ENCODE measurements at places on chromosomes 5 and 9.
A peak's percentile ranks its signal among the peaks of the same experiment; 100 is the strongest.

DNA sequence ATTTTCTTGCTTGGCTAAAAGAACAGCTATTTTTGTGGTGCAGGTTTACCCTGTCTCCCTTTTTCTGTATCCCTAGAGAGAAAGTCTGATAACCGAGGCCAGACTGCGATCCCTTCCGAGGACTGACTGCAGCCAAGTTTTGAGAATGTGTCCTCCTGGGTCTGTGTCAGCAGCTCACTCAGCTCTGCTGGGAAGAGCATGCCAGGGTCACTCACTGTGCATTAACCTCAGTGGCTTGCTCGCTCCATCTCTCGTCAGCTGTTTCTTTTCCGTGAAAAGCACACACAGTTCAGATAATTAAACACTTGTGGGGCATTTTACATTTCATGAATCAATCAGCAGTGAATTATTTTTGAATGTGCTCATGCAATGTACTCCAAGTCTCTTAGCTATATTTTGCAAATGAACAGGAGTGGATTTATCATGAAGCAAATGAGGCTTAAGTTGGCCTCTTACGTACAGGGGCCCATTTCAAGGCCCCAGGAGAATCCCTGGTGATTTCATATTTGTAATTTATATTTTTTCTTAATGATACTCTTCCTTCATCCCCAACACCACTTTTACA lies 252.1 kb downstream of the SMARCA2 start:
- peak; percentile 54 for DNase-seq

DNA sequence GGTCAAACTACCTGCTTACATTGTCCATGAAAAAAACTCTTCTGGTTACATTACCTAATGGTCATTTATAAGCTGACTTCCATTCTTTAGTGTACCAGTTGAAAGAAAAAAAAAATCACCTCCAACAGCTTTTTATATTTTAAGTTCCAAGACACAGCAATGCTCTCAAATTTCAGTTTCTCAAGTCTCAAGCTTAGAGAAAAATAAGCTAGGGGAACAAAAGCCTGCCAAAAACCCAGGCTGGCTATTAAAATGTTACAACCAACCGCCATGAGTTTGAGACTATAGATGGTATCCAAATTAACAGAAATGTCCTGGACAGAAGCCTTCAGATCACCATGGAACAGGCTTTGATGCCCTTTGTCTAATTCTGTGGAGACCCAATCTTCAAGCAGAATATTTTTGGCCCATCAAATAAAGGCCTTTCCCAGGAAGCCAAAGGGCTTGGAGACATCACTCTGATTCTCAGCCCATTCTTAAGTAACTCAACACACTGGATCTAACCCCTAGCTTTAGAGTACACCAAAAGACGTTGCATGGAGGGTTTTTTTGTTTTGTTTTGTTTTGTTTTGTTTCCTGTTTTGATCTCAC lies 343.7 kb downstream of the GLIS3 start:
- DNase-seq, result no peak

DNA sequence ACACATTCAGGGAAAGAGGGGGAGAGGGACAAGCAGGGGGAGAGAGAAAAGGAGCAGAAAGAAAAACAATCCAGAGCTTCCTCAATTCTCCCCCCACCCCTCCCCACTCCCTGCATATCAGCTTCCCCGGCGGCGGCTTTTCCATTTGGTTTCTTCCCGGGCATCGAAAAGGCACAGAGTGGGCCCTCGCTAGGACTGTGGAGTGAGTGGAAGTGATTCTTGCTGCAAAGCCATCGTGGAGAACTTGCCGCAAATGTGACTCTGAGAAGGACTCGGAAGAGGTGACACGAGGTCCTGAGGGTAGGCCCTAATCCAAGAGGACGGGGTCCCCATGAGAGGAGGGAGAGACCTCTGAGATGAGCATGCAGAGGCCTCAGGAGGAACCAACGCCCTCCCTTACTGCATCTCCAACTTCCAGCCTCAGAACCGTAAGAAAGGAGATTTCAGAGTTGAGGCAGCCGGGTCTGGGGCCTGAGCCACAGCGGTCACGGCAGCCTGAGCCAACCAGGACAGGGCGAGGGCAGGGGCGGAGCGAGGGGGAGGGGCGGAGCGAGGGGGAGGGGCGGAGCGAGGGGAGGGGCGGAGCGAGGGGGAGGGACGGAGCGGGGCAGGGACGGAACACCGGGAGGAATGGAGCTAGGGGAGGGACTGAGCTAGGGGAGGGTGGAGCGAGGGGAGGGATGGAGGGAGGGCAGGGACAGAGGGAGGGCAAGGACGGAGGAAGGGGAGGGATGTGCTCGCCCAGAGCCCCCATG lies 21.2 kb upstream of the SARDH start:
- DNase-seq, result no peak

GRCh38 chr5:175336781-175337180 lies 107.2 kb downstream of the DRD1 start:
- no peak for DNase-seq

- DNase-seq, result peak; percentile 68
Measured at GRCh38 chr5:80153586-80154126, 102.2 kb downstream of the SERINC5 start.

- no peak for DNase-seq
Measured at GRCh38 chr5:144567421-144567780, 396.7 kb downstream of the KCTD16 start.

- DNase-seq, result no peak
Measured at GRCh38 chr5:132094393-132095076, 20.9 kb downstream of the CSF2 start.

- peak; percentile 65 for DNase-seq
Measured at GRCh38 chr9:127183814-127184582, 61.6 kb upstream of the ANGPTL2 start.

GRCh38 chr9:114282926-114283325 lies 40.0 kb upstream of the ORM1 start:
- peak; percentile 62 for DNase-seq

DNA sequence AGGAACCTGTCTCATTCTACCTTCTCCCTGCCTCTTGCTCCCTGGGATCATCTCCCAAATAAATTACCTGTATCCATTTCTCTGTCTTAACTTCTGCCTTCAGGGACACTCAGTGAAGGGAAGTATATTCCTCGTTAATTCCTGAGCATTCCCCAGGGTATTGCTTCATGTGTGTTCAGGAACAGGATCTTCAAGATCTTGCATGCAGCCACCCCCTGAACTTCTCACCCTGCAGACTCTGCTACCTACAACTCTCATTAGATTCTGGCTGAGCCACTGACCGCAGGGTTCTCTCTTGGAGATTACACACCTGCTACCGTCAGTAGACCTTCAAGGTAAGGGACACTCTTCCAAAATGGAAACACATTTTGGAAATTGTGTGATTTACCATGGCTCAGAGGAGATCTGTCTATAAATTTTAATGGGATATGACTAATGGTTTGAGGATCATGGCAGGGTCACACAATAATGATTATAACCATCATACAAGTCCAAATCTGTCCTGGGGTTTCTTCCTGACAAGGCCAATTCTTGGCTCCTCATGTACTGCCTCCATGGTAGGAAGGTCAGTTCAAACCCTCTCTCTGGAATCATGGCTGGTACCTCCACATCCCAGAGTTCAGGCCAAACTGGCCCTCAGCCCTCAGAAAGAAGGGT lies 38.9 kb upstream of the UGCG start:
- peak; percentile 11 for DNase-seq

DNA sequence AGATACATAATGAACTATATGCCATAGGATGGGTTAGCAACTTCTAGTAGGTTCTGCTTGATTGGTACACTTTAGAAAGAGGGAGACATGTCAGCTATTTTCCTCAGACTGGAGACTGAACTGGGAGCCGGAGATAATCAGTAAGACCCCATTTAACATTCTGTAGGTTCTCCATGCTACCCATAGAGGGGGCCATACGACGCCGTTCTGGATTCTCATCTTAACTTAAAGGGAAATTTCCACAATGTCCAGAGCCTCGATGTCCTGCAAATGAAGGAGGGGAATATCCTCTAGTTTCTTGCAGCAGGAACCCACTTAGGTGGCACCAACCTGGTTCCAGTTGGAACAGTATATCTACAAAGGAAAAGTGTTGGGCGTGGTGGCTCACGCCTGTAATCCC lies 22.3 kb upstream of the NPM1 start:
- DNase-seq, result no peak

- peak; percentile 91 for DNase-seq
Measured at GRCh38 chr9:35489313-35490154, at the start of gene RUSC2. TSS of gene RUSC2 (plus strand) at chr9:35490111. CDS start at chr9:35546522, 56,411 bp downstream.

GRCh38 chr9:110370315-110370714 lies 32.7 kb upstream of the TXNDC8 start:
- DNase-seq, result no peak

GRCh38 chr5:42881416-42882117 lies 69.9 kb upstream of the SELENOP start:
- no peak for DNase-seq

GRCh38 chr9:91195372-91196012 lies 166.2 kb downstream of the AUH start:
- DNase-seq, result no peak

- no peak for DNase-seq
Measured at GRCh38 chr9:33175649-33176325, 8.7 kb upstream of the B4GALT1 start.

DNA sequence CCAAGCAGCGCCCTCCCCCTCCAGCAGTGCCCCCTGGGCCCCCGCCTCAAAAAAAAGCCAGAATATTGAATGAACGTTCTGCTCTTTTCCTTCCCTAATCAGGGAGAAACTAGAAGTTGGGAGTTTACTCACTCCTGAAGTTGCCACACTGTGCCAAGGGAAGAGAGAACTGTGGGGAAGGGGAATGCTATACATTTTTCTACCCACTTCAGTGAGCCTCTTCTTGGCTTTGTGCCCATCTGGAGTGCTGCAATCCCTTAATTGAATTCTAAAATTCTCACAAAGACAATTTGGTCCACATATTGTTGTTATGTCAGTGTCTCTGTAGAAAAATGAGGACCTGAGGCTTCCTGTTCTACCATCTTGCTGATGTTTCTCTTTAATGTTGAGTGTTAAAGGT lies 443.7 kb downstream of the DIRAS2 start:
- DNase-seq, result no peak

GRCh38 chr5:132481596-132482211 lies 8.9 kb downstream of the IRF1 start:
- DNase-seq, result no peak

DNA sequence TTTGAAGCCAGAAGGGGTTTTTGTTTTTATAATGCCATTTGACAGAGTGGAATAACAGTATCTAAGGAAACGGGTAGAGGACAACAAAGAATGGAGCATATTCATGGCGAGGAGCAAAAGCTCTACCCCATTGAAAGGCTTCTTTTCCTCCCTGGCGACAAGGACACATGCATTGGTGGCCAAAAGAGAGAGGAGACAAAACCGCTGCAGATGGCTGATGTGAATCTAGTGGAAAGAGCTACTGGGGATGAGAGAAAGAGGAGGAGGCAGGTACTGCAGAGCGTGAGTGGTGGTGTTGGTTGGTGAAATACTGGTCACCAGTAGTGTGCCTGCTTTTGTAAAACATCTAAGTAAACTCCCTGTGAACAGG lies 491 bp downstream of the APC start:
- DNase-seq, result no peak

DNA sequence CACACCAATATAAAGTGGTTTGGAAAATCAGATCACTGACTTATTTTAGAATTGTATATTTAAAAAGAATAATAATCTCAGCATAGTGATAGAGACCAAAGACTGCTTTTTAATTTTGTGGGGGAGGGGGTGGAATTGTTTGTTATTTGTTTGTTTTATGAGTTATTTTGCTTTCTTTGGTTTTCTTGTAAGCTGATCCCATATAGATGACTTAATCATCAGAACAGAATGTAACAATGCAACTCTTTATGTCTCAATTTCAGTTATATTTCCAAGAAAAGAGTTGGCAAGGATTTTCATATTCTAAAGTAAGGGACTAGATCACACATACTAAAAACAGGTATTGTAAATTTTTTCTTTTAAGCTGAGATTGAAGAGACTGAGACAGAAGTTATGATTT lies 984.9 kb downstream of the TLE4 start:
- DNase-seq, result peak; percentile 13

DNA sequence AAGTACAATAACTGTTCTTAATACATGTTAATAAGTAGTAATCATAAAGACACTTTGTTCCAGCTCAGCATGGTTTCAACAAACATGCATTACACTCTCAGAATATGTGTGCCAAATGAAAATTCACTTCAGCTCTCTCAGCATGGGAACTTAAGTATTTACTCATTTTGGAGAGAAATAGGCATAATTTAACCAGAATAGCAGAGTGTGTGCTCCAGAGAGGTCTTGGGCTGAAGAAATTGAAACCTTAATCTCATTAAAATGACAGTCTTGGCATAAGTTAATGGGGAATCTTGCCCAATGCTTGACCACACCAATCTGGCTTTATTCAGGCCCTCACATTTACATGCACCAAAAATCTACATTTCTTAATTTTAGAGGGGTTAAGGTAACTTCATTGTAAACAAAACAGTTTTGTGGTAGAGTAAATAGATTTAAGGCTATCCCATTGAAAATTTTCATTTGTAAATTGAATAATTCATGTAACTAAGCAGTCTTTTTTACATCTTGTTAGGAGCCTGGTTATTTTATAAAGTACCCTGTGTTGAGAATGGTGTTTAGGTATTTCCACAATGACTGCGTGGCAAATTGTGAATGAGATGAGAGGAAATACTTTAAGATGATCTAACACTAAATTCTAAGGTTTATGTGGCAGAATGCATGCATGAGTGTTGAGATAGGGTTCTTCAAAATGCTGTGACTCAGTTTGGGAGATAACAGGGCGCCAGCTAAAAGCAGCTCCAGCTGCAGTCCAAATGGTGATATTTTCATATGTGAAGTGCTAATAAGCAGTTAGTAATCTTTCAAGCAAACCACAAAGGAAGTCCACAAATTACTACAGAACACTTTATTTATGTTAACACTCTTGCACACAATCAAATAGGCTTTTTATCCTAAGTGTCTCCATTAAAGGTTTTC lies 11.3 kb upstream of the LOX start:
- no peak for DNase-seq

GRCh38 chr5:139262742-139263445 lies 30.6 kb upstream of the MATR3 start:
- DNase-seq, result peak; percentile 94

- no peak for DNase-seq
Measured at GRCh38 chr5:171436804-171437285, 17.4 kb downstream of the FGF18 start.

- DNase-seq, result peak; percentile 93
Measured at GRCh38 chr5:181207214-181207959, 2.4 kb upstream of the TRIM7 start.

GRCh38 chr5:89855417-89855816 lies 554.1 kb downstream of the CETN3 start:
- no peak for DNase-seq

GRCh38 chr9:68631811-68632210 lies 73.2 kb upstream of the PIP5K1B start:
- DNase-seq, result peak; percentile 29
